ENCODE measurements at places on chromosomes 3 and 15. TPM values are rescaled to one million over a fixed set of nuclear protein-coding genes. Genes with fewer than 3 reads are reported as not detected.

Gene OIP5
- total RNA-seq = 1.3 TPM

GRCh38 chr3:6962801-6963200 is 101.9 kb downstream of the GRM7 start:
- no peak for DNase-seq

DNA sequence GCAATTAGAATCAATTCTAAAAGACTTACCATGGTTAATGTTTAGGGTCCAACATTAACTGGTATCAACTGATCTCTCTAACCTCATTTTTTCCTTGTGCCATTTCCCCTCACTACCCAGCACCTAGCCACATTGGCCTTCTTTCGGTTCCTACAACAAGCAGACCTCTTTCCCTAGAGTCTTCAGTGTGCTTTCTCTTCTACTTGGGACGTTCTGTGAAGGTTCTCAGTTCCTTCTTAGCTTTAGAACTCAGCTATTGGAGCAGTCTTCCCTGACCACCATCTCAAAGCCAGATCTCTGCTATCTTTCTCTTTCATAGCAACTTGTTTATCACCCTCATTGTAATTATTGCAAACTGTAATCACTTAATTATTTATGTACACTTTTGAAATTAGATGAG is 31.5 kb upstream of the MINDY4B start:
- no peak for DNase-seq

DNA sequence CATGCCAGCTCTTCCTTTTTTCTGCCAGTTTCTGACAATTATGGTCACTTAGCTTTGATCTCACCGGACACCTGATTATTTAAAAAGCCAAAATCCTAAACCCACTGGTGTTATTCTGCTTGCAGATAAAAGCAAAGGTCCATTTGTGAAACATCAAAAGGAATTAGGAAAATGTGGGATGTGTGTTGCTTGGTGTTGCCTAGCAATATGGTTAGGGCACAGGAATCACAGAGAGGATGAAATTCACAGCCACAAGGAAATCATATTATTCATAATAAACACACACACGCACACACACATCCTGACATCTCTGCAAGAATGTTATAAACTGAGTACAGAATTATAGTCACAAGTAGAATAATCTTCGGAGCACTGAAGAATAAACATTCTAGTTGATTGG is 89.3 kb upstream of the BHLHE40 start:
- DNase-seq = no peak

DNA sequence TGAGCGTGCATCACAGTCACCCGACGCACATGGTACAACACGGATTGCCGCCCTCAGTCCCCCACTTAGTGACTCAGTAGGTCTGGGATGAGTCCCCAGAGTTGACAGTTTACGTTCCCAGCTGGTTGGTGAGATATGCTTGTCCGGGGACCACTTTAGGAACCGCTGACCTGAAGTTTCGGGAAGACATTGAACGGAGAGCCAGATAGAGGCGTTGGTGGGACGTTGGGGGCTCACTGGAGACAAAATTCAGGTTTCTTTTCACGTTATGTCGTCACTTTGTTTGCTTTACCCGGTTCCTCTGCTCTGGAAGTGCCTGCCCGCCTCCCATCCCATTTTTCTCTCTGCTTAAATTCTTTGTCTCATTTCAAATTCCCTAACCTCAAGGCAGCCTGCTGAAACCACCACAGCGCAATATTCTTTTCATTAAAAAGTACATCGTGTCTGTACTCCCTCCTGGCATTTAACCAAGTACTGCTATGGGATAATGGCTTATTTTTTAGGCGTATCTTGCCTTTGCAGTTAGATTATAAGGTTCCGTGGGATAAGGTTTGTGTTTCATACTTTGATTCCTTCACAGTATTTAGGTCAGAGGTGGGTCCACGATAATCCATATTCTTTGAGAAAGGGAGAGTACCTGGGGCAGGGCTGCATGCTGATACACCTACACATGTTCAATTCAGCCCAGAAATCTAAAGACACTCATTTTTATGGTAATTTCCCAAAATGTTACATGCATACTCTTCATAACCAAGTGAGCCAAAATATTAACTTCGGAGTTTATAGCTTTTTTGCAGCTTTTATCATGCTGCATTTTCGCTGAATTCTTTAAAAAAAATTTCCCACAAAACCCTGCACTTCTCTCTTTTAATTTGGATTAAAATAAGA is 921 bp downstream of the LMLN start:
- no peak for DNase-seq

DNA sequence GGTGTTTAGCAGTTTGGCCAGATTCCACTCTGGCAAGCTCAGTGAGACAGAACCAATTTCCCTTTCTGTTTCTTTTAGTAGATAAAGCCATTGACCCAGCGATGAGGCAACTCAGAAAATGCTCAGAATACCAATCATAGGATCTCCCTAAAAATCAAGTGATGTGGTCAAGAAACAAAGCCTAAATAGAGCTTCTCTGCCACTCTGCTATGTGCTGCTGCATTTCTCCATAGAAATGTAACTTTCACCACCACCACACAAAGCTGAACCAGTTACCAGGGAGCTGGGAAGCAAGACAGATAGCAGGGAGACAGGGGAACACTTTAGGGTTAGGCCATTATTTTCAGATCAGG is 109.8 kb downstream of the RPL22L1 start:
- no peak for DNase-seq

GRCh38 chr3:46442576-46443530 is 21.9 kb downstream of the LTF start:
- no peak for DNase-seq

DNA sequence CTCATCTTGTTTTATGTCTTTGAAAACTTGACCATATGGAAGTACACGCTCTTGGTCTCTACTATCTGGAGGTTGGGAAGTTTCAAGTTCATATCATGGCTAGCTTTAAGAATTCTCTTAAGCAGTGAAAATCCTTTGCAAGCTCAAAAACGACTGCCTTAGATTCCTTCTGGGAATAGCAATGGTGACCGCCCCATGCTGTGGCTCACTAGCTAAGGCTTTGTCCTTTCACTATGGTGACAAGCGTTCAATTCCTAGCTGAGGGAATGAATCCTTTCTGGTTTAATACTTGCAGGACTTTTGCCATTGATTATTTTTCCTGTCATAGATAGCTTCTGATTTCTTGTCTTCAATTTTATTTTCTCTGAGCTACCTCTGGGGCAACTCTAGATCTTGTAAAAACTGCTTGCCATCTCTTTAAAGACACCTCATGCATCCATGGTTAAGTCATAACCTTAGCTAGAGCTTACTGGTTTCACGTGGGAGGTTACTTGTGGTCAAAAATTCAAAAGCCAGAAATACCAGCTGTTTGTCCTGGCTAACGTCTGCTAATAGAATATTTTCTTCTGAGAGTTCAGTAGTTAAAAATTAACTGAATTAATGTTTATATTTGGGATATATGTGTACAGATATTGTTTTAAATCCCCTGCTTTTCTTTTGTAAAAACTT is 673.4 kb upstream of the CBLB start:
- peak; percentile 25 for DNase-seq

Gene TMEM212
- not detected for total RNA-seq

Gene CADM2
- total RNA-seq = not detected

DNA sequence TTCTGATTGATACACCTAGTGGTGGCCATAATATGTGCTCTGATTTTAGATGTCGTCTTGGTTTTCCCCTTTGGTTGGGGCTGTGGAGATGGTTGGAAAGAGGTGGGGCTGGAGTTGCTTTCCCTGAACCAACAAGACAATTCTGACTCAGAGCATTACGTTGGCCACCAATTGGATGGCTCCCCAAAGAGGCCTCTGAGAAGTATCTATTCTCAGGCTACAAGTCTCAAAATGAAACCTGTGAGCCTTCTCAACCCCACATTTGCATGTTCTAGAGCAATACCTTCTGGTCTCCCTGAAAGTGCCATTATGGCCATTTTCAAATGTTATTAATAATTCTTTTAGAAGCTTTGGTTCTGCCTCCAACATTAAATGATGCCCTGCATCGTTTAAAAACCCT is 188.4 kb upstream of the WNT5A start:
- DNase-seq = no peak

GRCh38 chr3:173943264-173943663 is 545.7 kb downstream of the NLGN1 start:
- DNase-seq = no peak
